ENCODE measurements at places on chromosomes 1 and 21. TPM values are rescaled to one million over a fixed set of nuclear protein-coding genes. Genes with fewer than 3 reads are reported as not detected.

IVL gene
- total RNA-seq = not detected

PTPN7 gene
- 5.1 TPM for total RNA-seq

GRCh38 chr1:172266528-172267174 is 153.8 kb upstream of the C1orf105 start:
- DNase-seq = no peak

- DNase-seq = no peak
Observed at GRCh38 chr1:157734321-157734720, 33.8 kb upstream of the FCRL3 start.

GRCh38 chr1:3372317-3372716 is 82.1 kb upstream of the ARHGEF16 start:
- no peak for DNase-seq

All from Peyer's patch (tissue), 4 donors.